NCI-H524 (cell line): ENCODE measurements at places on chromosomes 16 and 17.

DNA sequence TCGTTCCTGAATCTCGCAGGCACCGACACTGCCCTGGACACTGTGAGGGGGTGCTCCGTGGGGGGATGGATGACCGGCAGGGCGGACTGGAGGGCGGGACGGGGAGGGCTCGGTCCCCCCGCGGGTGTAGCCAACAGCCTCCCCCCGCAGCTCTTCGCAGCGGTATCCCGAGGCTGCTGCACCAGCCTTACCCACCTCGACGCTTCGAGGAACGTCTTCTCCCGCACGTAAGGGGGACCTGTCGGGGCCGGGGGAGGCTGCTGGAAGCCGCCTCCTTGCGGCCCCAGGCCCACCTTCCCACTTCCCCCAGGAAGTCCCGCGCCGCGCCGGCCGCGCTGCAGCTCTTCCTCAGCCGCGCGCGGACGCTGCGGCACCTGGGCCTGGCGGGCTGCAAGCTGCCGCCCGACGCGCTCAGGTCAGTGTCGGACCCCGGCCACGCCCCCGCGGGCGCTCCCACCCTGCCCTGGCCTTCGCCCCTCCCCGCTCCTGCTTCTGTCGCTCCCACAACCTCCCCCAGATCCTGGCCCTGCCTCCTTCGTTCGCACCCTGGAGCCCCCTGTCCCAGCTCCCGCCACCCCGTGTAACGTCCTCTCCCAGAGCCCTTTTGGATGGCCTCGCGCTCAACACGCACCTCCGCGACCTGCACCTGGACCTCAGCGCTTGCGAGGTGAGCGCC, 3.3 kb downstream of the CARMIL2 start:
- no peak for DNase-seq

DNA sequence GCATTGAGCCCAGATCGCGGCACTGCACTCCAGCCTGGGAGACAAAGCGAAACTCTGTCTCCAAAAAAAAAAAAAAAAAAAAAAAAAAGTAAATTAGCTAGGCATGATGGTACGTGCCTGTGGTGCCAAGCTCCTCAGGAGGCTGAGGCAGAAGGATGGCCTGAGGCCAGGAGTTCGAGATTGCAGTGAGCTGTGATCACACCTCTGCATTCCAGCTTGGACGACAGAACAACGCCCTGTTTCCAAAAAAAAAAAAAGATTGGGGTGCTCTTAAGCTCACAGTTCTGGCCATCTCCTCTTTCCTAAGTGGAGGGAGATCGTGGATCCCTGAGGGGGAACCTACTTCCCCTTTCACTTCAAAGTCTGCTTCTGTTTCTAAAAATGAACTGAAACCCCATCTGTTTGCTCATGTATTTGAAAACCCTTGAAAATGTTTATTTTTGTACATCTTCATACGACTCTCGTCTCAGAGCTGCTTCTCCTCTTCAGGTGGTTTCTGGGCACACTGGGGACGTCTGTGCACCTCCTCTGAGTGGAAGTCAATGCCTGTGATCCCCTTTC, 138.8 kb downstream of the PRKCA start:
- DNase-seq = no peak

DNA sequence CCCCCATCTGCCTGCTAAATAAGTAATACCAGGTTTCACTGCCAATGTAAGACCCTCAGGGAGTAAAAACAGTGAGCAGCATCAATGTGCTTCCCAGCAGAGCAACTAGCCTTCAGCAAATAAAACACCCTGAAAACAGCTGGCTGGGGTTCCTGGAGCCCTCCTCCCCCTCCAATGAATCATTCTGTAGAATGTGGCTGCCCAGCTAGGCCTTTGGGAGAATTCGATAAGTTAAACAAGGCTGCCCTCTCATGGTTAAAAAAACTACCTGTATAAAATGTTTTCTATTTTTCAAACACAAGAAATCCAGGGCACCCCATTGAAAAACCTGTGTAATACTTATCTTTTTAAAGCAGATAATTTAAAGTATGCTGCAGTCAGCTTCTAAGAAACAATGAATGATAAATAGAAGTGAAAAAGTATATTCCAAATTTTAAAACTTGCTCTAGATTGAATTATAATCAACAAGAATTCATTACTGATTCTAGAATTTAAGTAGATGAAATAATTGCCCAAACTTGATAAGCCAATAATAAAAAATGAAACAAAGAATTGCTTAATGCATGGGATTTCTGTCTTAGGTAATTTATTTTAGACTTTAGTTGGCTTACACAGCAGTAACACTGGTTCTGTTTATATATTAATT, 9.4 kb upstream of the TOM1L1 start:
- DNase-seq = peak; percentile 42

DNA sequence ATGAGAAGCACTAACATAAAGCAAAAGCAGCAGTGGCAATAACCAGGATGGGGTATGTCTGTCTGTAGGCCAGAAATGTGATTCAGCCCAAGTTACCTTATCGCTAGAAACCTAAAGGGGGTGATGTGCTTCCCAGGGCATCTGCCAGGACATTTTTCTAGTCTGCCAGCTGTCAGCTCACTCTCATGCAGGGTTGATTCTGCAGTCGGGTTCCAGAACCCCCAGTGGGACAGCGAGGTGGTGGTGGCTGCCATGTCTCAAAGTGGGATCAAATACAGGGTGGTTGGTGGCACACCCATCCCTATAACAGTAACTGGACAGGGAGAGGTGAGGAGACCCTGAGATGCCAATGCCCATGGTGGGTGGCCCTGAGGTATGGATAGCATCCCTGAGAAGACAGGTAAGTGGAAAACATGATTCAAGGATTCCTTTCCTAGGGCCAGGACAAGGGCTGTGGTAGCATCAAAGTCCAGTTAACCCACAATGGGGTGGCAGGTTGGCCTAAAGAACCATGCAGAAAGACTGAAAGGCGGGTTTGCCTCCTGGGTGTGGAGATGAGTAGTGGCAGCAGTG, 84.3 kb downstream of the TNFRSF13B start:
- no peak for DNase-seq

DNA sequence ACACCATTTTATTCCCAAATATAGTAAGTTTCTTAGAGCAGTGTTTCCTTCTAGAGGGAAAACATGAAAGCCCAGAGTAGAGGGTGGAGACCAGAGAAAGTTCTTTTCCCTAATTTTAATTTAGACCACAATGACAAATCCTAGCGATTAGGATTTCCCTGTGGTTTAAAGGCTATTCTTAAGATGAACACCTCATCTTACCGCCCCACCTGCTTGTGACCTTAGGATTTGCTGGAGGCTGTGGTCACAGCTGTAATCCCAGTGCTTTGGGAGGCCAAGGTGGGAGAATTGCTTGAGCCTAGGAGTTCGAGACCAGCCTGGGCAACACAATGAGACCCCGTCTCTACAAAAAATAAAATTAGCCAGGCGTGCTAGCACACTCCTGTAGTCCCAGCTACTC, 51.1 kb downstream of the GPRC5B start:
- DNase-seq = no peak

DNA sequence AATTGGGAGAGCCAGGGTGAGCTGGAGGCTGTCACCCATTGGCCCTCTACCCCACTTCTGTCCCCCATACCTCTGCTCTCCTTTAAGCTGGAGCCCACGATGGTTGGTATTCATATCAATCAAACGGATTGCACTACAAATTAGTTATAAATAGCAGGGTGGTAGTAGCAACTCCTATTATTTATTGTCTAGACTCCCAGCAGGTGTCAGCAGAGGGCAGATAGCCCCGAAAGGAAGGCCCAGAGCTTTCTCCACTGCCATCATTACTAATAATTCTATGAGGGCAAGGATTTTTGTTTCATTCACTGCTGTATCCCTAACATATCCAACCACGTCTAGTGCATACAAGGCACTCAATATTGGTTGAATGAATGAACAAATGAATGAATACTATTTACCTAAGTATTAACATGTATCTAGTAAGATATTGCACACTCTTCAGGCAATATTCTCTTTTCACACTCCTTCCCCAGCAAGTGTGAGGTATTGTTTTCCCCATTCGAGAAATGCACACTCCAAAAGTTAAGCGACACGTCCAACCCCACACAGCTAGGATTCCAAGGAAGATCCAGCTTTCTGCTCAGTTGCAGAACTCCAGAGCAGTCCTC, 6.3 kb downstream of the C17orf50 start:
- DNase-seq = no peak

DNA sequence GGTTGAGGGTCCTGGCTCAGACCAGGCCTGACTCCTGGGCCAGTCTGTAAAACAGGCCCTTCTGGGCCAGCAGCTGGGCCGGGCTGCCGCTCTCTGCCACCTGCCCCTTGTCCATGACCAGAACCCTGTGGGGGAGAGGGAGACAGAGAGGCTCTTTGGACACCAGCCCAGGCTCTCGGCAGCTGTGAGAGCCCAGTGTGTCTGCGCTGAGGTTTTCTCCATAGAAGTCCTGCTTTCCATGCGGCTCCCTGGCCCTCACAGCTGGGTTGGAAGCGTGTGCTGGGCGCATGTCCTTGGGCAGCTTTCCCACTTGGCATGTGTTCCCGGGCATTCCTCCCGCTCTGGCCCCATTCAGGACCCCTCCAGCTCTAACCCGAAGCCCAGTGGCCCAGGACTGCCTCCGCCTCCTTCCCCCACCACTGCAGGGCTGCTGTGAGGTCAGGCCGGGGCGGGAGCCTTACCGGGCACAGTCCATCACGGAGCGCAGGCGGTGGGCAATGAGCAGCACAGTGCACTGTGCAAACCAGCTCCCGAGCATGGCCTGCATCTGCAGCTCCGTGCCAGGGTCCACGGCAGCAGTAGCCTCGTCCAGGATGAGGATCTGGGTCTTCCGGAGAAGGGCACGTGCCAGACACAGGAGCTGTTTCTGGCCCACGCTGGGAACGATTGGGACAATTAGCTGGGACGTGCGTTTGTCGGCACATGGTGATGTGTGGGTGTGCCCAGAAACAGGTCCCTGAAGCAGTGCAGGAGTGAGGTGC, 73.0 kb downstream of the ABCC6 start:
- no peak for DNase-seq

- no peak for DNase-seq
Observed at GRCh38 chr16:12498077-12498476, 305.6 kb downstream of the CPPED1 start.

- DNase-seq = no peak
Observed at GRCh38 chr16:8631818-8632465, 10.4 kb downstream of the METTL22 start.

GRCh38 chr17:39751016-39751543, 13.3 kb downstream of the GRB7 start:
- DNase-seq = no peak

DNA sequence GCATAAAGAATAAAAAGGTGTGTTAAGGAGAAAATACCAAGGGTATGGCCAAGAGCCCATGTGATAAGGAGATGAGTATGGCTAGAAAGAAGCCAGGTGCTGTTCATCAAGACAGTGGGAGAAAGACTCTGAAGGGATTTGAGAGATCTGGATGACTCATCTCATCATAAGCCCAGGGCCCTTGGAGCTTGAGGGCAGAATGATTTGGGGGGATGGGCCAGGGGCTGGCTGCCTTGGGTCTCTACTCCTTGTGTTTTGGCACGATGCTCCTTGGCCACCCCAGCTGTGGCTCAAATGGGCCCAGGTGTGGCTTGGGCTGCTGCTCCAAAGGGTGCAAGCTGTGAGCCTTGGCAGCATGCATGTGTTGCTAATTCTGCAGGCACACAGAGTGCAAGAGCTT, 14.5 kb upstream of the TNFRSF13B start:
- no peak for DNase-seq

GRCh38 chr17:10139577-10139976, 58.8 kb downstream of the GAS7 start:
- DNase-seq = no peak

DNA sequence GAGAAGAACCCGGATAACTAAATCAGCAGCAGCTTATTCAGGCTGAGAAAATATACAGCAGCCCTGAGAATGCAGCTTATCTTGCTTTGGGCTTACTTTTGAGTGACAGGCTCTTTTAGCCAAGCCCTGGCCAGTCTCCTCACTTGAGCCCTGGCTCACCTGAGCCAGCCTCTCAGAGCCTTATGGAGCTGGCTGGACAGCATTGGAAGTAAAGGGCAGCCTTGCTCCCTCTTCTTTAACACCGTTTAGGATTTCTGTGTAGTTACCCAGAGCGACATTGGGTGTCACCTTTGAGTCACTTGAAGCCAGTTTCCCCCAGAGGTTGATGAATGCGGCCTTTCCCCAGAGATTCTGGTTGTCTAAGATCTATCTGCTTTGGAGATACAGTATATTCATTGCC, 7.7 kb upstream of the NPIPB2 start:
- DNase-seq = peak; percentile 65

- no peak for DNase-seq
Observed at GRCh38 chr16:60682219-60682618, 1354.0 kb downstream of the CDH8 start.

GRCh38 chr16:27739606-27740357, 189.8 kb downstream of the KATNIP start:
- no peak for DNase-seq

- DNase-seq = no peak
Observed at GRCh38 chr17:31497994-31498826, 106.7 kb downstream of the RAB11FIP4 start.

GRCh38 chr16:86709902-86710601, 131.7 kb downstream of the FOXL1 start:
- no peak for DNase-seq

DNA sequence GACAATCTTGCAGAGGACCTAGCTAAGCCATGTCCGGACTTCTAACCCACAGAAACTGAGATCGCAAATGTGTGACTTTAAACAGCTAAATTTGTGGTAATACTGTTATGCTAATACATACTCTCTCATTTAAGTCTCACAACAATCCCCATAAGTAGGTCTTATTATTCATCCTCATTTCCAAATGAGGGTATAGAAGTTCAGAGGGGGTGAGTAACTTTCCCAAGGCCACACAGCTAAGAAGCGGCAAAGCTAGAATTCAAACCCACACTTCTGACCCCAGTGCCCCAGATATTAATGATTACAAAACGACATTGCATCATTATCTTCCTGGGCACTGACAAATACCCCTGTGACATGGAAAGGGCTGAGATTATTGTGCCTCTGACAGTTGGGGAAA, 81.4 kb downstream of the CNGB1 start:
- DNase-seq = no peak

DNA sequence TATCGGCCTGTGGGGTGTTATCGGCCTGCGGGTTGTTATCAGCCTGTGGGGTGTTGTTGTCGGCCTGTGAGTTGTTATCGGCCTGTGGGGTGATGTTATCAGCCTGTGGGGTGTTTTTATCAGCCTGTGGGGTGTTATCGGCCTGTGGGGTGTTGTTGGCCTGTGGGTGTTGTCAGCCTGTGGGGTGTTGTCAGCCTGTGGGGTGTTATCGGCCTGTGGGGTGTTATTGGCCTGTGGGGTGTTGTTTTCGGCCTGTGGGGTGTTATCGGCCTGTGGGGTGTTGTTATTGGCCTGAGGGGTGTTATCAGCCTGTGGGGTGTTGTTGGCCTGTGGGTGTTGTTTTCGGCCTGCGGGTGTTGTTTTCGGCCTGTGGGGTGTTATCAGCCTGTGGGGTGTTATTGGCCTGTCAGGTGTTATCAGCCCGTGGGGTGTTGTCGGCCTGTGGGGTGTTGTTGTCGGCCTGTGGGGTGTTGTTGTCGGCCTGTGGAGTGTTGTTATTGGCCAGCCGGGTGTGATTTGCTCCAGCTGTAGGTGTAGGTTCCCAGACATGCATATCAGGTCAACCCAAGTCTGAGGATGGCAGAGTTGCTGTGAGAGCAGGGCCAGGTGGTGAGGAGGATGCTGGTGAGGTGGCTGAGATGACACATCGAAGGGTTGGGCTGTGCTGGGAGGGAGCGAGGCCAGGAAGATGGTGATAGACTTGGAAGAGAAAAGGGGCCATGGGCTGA, 7.1 kb downstream of the TRARG1 start:
- no peak for DNase-seq
